ENCODE measurements at places on chromosomes 5 and 9.
A peak's percentile ranks its signal among the peaks of the same experiment; 100 is the strongest.

- DNase-seq: no peak
These were observed 20.1 kb upstream of the NIM1K start for GRCh38 chr5:43171926-43172325.

DNA sequence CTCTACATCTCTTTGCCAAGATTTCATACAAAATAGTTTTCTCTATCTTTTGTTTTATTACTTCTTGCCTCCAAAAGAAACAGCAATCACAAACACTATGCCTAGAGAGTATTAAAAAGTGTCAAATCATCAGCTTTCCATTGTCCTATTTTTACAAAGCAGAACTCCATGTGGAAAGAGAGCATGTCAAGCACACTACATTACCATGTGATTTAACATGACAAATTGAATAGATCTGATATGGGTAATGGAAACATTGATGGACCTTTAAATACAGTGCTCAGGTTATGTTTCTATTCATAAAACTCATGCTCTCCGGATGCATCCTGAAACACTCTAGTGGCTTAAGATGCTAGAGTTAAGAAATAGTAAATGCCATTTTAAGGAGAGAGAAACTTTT, 791.4 kb upstream of the CTNND2 start:
- DNase-seq: no peak

DNA sequence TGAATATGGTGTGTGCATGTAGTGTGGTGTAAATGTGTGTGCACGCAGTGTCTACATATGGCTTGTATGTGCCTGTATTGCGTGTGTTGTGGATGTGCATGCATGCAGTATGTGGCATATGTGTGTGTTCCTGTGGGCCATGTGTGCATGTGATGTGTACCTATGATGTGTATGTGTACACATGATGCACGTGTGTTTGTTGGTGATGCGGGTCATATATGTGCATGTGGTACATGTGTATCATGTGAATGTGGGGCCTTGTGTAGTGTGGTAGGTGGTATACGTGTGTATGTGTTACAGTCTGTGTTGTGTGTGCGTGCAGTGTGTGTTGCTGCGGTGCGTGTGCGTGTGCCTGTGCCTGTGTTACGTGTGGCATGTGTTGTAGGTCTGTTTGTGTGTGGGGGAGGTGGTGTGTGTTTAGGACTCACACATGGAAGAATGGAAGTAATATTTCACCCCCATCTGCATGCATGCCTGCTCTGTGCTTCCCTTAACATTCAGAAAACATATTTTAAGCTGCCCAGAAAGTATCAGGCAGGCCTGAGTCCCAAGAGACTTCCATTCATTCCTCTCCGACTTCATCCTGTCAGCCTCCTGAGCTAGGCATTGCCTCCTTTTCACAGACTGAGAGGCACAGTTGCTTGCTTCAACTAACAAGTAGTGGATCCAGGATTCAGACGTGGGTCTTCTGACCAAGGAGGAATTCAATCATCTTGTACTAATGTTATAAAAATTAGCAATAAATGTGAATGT, 55.4 kb upstream of the RUFY1 start:
- DNase-seq: no peak

DNA sequence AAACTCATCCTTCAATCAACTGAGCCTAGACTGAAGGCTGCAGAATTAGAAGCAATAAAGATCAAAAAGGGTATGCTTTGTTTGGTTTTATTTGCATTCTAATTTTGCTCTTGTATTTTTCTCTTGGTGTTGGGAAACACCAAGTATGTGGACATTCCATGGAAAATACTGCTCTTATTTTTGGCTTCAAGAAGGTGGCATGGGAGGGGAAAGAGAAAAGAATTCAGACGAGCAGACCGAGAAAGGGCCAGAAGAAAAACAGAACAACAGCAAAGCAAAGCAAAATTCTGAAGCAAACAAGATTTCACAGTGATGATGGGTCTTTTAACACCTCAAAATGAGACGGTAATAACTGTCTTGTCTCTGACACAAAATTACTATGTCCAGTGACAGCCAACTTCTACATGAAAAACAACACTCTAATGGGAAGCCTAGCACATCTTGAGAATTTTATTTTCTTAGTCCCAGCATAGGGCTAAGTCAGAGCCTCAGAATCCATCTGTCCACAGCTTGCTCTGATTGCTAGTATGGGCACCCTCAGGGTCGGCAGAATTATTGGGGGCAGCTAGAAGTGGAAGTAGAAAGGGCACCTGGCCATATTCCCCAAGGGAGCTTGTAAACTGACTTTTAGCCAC, 26.8 kb downstream of the FREM1 start:
- DNase-seq: no peak

DNA sequence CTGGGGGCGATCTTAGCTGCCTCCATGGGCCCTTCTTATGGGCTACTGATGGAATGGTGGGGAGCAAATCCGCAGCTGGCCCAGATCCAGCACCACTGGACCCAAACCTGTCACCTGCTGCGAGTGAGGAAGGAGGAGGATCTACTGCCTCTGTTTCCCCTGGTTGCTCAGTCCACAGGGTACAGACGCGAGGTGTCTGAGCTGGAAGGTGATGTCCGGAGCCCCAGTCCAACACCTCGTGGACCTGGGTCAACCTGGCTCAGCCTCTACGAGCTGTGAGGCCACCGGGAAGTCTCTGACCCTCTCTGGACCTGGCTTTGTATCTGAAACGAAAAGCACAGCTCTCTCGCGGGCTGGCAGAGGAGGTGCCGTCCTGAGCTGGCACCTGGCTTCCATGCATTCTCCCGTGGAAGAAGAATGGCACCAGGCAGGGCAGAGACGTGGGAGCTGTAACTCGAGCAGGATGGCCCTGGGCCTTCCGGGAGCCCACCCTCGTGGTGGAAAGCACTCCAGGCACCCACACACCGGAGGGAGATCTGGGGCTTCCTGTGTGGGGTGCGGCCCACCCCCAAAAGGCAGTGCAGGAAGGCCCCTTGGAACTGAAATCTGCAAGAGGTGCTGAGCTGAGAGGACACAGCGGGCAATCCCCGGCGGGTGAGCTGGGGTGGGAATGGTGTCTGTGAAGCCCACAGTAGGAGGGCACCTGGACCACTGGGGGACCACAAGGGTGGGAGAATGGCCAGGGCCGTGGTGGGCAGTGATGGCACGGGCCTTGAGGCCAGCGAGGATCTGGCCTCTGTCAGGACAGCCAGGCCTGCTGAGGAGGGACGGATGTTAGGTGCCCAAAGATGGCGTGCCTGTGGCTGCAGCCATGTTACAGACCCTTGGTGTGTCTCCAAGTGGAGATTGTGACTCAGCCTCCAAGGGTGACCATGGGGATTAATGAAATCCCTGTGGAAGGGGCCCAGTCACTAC, 133.4 kb downstream of the OLFM1 start:
- no peak for DNase-seq

GRCh38 chr9:106956971-106957370, 94.0 kb downstream of the ZNF462 start:
- peak; percentile 60 for DNase-seq

GRCh38 chr5:26700759-26701384, 337.5 kb downstream of the CDH9 start:
- no peak for DNase-seq
